ENCODE measurements at places on chromosomes 16 and 17. TPM values are rescaled to one million over a fixed set of nuclear protein-coding genes. Genes with fewer than 3 reads are reported as not detected.

DNA sequence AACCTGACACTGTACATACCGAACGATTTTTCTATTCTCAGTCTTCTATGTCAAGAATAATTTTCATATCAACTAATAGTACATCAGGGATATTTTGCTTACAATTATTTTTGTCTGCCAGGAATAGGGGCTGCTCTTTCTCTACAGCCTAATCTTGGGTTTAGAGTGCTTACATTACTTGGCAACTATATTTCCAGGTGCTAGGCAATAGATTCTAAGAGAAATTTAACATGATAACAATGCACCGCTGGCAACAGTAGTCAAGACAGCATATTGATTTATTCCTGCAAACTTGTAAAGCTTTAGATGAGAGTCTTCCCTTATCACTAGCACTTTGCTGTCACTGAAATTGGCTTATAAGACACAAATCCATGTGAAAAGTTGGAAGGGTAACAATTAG is 935.9 kb downstream of the CDH11 start:
- no peak for DNase-seq

DNA sequence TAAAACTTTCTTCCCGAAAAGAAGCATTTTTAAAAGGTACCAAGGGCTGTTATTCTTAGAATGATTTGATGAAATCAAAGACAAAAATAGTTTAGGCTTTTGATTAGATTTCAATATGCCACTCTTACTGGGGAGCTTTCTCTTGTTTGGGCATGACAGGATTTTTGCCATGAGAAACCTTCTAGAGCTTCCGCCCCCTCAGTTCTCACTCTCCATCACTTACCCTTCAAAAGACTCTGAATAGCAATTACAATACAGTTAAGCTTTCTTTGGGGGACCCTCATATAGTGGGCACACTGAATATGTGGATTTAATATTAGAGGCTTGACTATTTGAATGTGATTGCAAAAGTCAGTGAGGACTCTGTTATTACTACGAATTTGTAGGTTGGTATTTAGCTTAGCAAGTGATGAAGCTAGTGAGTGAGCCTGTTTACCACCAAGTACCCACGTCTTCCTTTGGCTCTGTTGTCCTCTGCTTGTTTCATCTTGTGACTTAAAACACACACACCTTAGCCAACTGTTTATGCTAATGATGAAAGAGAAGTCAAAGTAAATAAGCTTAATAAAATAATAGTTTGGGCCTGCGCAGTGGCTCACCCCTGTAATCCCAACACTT is 158.7 kb upstream of the TBX2 start:
- no peak for DNase-seq

- no peak for DNase-seq
Observed at GRCh38 chr16:76338472-76338871, 61.3 kb downstream of the CNTNAP4 start.

- DNase-seq, result no peak
Observed at GRCh38 chr17:65177901-65178300, 40.7 kb downstream of the RGS9 start.

DNA sequence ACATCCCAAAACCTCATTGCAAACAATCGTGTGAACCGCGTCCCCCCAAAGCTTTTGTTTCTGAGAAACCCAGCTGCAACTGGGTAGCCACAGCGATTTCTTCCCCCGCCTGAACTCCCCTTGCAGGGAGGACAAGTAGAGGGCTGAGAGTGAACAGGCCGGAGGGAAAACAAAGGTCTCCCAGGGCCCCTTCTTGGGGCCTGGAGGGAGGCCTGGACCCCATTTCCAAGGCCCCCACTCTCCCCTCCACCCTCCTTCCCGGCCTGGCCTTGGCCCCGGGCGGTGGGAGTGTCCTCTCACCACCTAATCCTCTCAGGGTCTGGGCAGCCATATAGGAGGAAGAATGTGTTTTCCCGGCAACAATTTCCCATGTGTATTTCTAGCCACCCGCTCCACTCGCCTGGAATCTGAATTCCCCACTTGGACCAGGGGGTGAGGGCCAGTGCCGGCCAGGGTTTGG is 2.6 kb downstream of the GLIS2 start:
- DNase-seq, result no peak

KCTD2 gene
- total RNA-seq, result 24.4 TPM

DNA sequence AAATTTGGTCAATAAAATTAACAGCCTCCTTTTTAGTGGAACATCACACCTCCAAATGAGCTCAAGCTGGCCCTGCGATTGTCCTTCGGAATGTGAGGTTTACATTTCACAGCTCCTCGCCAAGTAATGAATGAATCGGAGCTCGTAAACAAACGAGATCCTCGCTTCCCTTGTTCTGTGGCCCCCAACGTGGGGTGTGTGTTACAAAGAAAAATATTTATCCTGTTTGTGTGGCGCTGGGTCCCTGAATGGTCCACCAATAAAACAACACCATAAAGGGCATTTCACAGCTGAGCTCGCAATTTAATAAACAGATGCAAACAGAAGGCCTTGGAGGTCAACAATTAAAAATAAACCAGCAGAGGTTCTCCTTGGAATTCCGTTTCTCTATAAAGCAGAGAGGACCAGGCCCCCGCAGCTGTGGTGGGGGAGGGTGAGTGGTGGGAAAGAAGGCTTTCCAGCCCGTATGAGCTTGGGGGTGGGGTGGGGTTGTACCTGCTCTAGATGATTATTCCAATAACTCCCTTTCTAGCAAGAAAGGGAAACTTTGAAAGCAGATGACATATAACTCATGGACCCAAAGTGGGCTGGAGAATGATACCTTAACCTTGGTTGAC is 393.9 kb upstream of the SALL1 start:
- DNase-seq, result no peak

GRCh38 chr16:64889446-64889845 is 232.4 kb downstream of the CDH11 start:
- no peak for DNase-seq

NMRAL1 gene
- 40.8 TPM for total RNA-seq

ADAT1 gene
- total RNA-seq, result 49.1 TPM

DNA sequence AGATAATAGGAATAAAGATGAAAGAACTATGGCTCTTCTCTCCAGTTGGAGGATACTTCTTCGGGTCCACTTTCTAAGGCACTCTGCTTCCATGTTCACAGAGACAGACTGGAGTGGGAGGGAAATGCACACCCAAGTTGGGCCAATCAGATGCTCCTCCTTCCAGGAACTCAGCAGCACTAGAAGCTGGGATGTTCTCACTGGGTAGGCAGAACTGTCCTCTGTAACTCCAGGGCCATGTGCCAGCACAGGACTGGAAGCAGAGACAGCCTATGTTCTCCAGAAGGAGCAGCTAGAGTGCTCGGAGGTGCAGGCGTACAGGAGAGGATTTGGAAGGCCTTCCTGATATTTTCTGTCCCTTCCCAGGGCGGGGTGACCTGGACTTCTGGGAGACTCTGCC is 49.9 kb upstream of the SREBF1 start:
- no peak for DNase-seq

DNA sequence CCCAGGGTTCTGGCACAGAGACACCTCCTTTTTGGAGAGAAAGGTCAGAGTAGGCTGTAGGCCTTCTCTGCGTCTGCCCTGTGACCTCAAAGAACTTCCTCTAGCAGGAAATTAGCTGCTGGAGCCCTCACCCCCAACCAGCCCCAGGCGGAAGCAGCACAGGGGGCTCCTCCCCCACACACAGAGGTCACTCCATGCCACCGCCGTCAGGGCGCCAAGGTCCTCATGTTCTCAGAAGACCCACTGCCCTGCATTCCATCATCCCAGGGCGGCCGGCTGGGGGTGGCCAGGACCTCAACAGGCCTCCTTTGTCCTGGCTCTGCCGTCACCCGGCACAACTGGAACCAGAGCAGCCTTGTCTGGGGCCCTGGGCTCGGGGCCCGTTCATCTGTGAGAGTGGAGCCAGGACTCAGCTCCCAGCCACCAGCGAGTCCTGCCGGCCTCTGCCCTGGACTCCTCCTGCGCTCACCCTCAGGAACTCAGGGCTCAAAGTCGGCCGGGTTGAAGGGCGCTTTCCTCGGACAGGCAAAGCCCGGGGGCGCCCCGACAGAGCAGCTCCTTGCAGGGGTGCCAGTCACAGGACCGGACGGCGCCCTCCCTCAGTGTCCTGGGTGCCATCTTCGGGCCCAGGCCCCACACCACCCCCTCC is 1.2 kb downstream of the TMC6 start:
- DNase-seq, result no peak

GRCh38 chr16:68995011-68995504 is 110.4 kb upstream of the HAS3 start:
- DNase-seq, result peak; percentile 34

MKS1 gene
- 14.1 TPM for total RNA-seq

DNA sequence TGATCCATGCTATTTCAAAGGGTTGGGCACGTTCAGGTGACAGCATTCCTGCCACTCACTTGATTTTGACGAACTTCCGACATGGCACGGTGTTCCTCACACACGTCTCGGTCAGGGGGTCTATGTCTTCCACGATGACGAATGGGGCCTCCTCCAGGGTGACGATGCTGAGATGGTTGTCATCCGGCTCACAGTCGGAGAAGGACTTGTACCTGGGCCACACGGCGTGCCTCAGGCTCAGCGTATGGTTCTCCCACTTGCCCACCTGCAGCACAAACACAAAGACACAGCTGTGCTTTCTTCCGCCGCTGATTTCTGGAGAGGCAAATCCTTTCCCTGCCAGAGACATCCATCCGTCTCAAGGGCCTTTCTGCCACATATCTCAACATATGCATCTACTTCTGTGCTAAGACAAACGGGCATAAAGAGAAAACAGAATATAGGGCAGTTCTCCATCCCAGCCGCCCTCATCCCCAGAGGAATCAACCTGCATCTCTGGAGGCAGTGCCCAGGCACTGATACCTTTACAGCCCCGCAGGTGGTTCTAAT is 332.5 kb downstream of the GRIN2A start:
- DNase-seq, result no peak

DNA sequence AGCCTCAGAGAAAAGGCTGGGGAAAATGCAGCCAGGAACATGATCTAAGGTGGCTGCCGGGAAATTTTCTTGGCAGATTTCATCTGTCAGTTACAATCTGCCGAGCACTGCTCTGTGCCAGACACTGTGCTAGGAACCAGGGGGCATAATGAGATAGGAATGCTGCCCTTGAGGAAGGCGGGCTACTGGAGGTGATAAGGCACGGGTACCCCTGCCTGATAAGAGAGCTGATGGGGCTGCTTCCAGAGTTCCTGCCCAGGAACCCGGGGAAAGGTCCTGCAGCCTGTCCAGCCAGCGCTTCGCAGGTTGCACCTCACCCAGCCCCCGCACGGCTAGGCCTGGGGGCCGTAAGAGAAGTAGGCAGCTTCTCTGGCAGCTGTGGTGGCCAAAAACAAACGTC is 3.1 kb downstream of the SCNN1G start:
- no peak for DNase-seq

DNA sequence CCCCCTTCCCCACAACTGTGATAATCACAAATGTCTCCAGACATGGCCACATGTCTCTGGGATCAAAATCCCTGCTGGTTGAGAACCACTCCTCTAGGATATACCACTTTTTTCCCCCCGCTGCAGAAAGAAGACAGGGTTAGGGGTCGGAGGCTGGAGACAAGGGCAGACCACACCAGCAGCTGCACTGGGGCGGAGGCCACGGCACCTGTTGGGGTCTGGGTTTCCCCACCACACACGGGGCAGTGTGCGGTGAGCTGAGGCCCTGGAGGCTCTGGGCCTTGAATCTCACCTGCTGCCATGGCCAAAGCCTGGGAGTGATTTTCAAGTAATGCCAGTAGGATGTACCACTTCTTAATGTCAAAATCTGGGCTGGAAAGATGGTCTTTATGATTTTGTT is 320.5 kb downstream of the SNX29 start:
- DNase-seq, result no peak

AOC3 gene
- 57.7 TPM for total RNA-seq

GRCh38 chr16:12416136-12416787 is 387.4 kb downstream of the CPPED1 start:
- DNase-seq, result no peak

CIITA gene
- 11.7 TPM for total RNA-seq

- no peak for DNase-seq
Observed at GRCh38 chr16:10538583-10538982, 41.8 kb downstream of the EMP2 start.

APOBR gene
- total RNA-seq, result 1.3 TPM

DNA sequence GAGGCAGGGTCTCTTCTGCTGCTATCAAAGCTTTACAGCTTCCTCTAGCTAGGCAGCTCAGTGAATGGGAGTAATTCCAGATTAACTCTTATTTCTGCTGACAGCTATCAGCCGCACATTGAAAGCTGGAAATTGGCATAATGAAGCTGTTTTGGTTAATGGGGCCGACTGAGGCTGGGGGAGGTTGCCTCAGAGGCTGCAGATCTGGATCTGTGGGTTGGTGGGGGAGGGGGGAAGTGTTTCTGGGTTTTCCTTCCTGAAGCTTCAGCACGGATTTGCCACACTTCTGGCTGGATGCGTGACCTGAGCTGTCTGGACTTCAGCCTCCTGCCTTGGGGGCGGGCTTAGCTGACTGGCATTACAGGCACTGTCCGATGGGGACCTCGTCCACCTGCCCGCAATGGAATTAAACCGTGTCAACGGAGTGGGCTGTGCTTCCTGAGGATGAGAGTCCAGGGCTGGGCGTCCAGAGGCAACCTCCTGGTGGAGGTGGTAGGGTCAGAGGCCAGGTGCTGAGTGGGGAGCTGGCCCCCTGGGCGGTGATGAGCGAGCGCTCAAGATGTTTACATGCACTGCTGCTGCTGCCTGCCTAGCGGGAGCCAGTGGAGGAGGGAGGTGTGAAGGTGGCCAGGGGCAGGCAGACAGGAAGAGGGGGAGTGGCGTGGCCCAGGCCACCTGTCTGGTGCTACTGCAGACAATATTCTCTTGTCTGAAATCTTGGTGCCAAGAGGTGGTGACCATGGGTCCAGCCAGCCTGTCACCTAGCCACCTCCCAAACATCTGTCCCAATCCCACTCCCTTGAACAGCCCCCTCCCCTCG is 6.7 kb upstream of the ABCC3 start:
- DNase-seq, result no peak

CA5A gene
- total RNA-seq, result not detected

GRCh38 chr17:40498281-40499084 is 2.9 kb downstream of the TNS4 start:
- no peak for DNase-seq

DNA sequence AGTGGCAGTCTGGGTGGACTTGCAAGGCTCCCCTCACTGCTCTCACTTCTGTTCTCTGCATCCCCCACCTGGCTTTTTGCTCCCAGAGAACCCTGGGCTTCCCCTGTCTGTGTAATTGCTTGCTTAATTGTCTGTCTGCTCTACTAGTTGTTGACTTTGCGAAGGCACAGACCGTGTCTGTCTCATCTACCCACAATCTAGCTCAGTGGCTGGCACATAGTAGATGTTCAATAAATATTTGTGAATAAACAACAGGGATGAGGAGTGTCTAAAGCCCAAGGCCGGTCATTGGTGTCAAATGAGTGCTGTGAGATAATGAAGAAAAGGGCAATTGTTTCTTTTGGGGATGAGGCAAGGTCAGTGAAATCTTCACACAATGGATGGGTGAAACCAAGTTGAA is 2.8 kb upstream of the SEZ6 start:
- no peak for DNase-seq

GRCh38 chr16:22126037-22126558 is 33.8 kb downstream of the VWA3A start:
- no peak for DNase-seq

GRCh38 chr17:69928611-69929010 is 146.4 kb upstream of the KCNJ16 start:
- DNase-seq, result peak; percentile 12

- DNase-seq, result no peak
Observed at GRCh38 chr16:27780468-27781194, 230.7 kb downstream of the KATNIP start.
